ENCODE measurements at places on chromosomes 16 and 17. TPM values are rescaled to one million over a fixed set of nuclear protein-coding genes. Genes with fewer than 3 reads are reported as not detected.

The TANGO6 gene
- 23.6 TPM for total RNA-seq

The GAS2L2 gene
- not detected for total RNA-seq

DNA sequence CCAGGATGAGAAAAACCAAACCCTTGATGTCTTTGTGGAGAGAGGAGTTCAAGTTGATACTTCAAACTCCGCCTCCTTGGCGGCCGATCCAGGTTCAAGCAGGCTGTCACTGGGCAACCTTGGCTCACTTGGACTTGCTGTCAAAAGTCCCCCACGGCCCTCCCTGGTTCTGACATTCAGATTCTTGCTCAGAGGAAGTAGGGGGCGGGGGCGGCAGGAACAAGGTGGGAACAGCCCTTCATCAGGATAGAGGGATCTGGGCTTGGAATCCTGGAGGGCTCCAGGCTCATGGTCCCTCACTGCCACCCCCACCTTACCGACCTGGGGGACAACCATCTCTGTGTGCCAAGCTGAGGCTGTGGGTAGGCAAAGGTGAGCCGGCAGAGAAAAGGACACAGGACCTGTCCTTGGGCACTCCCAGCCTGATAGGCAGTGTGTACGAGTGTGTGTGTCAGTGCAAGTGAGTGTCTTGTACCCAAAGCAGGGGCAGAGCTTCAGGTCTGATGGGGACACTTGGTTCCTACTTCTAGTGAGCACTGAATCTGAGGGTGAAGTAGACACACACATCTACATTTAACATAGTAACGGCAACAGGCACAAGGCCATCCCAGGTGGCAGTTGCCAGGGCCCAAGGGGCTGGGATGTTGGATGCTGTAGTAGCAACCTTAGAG is 6.6 kb upstream of the TSPOAP1 start:
- H3K36me3 ChIP-seq: peaks cover 61% of the 10 kb centered on the region
- H3K4me3 ChIP-seq: peak overlapping the region; percentile 99
- peak; percentile 71 for DNase-seq
- peak overlapping the region; percentile 92 for H3K27ac ChIP-seq

GRCh38 chr17:47652570-47652969 is 2.9 kb downstream of the KPNB1 start:
- H3K36me3 ChIP-seq: peaks cover 72% of the 10 kb centered on the region
- no peak for DNase-seq
- peaks cover 64% of the 10 kb centered on the region for H3K4me1 ChIP-seq

- no peak for DNase-seq
- H3K4me3 ChIP-seq: no peak overlapping the region
- no peaks in the 10 kb centered on the region for H3K4me1 ChIP-seq
These were observed 267.8 kb downstream of the PMP22 start for GRCh38 chr17:14997290-14997689.

Data from activated CD8-positive, alpha-beta T cell treated with anti-CD3 and anti-CD28 coated beads, Interleukin-2, amount 10 ng/mL, durations not matched to agents 7 days and 5 days (primary cell).